ENCODE measurements at places on chromosomes 4 and X.

DNA sequence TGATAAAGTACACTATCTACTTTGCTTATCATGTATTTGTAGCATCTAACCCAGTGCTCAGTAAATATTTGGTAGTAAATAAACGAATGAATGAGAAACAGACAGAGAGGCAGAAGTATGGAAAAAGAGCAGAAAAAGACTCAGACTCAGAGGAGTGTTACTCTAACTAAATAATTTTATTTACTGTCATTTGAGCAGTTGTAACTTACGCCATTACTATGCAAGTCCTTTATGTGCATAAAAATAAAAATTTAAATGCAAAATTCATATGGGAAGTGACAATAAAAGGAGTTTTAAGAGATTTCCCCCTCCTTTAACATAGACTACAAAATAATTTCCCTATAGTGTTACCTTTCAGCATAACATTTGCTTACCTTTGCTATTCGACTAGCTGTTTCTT is 49.5 kb downstream of the ZAR1 start:
- DNase-seq, result no peak

- DNase-seq, result no peak
These were observed 1531.2 kb downstream of the STIM2 start for GRCh38 chr4:28391877-28392276.

DNA sequence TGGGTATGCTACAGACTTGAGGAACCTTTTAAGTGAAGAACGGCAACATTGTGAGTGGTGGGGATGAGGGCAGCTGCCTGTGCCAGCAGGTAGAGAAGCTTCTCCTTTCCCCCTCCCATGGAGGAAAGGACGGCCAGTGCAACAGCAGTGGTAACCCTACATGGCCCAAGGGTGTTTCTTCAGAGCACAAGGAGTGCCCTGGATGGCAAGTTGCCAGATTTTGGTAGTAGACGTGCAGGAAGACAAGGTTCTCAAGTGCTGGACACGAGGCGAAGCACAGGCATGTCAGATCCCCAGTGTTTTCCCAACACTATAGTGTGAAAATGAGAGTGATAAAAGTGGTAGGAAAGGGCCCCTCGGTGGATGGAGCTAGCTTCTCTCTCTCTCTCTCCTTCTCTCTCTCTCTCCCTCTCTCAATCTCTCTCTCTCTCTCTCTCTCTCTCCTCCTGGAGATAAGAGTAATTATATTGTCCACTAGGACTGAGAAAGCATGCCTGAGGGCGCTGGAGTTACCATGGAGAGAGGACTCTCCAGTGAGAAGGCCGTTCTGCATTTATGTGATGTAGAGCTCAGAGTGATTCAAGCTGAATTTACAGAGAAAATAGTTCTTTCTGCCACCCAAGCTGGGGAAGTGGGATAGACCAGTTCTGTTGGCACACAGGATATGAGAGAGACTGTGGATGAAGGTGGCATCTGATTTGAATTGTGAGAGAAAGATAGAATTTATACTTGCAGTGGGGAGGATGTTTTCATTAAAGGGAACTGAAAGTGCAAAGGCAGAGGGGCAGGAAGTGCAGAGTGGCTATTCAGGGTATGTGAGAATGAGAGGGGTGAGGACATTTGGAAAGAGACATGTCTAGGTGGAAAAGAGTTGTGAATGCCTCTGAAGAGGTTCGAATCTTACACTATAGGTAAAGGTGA is 25.7 kb upstream of the TRPC3 start:
- DNase-seq, result no peak

GRCh38 chr4:122635205-122635604 is 14.3 kb upstream of the IL21 start:
- peak; percentile 52 for DNase-seq

DNA sequence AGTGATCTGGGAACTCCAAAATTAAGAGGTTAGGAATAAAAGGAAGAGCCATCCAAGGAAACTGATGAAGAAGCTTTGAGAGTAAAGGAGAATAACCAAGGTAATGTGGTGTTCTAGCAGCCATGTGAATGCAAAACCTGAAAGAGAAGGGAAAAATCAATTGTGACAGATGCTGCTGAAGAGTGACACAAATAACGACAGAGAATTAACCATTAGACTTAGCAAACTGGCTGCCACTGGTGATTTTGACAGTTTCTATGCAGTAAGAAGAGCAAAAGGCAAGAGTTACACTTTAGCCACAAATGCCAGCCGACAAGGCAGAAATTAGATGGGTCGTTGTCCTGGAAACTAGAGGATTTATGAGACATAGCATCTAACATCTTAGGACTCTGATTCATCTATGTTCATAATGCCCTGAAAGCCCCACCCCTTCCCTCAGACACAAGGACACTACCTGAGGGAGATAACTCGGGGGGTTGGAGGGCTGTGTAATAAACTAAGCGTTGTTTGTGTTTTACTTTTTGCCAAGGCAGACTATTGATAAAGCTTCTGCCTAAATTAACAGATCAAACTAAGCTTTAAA is 13.0 kb upstream of the TMEM144 start:
- no peak for DNase-seq

DNA sequence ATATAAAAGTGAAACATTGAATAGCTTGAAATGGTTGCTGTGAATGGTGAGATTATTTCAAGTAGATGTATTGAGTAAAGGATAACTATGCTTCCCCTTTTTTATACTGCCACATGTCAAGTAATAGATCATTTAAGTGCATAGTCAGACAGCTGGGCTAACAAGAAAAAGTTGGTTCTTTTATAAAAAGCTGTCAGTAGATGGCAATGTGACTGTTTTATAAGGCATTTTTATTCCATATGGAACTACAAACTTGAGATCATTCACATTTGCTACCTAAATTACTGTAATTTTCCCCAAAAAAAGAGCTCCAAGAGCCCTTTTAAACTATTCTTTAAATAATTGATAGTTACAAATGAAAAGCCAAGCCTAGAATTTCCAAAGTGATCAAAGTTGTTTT is 831.0 kb downstream of the C4orf33 start:
- no peak for DNase-seq

DNA sequence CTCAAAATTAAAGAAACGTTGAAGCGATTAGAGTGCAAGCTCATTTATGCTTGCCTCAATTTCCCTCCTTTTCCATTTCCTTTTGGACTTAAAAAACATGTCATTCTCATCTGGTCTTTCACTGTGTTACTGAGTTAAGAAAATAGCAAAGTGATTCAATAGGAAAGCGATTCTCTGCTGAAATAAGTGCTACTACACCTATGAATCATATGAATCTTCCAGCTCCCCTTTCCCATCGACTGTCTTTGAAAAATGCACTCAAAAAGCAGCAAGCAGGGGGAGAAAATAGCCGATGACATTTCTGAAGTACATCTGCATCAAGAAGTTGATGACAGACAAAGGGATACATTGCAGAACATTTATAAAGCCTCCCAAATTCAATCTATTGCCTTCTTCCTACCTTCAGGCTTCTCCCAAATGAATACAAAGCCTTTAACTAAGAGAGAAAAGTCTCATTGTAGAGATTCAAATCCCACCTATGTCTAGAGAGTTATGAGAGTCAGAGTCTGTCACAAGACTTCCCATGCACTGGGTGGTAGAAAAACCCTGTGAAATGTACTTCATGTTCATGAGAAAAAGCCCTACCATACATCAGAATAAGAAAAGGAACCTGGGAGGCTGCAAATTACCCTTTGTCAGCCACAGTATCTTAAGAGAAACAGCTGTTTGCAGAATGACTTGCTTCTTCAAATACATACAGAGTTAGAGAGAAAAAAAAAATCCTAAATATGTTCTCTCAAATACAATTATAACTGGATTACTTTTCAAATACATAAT is 78.9 kb downstream of the MBNL3 start:
- no peak for DNase-seq

GRCh38 chr4:175469514-175469913 is 342.6 kb downstream of the GPM6A start:
- no peak for DNase-seq

DNA sequence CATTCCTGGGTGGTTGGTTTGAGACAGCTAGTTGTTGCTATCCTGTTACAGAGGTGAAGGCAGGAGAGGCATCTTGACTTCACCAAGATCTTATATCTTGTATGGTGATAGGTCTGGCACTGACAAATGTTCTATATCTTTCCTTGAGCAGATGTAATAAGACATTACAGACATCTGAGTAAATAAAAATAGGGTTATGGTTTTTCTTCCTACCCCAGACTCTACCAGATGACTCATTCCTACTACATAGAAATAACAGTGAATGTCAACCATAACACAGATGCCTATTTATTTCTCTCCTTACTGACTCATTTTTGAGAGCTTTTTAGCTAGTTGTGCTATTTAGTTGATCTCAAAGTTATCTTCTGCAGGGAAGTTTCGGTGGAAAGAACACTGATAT is 21.9 kb downstream of the HNRNPH2 start:
- DNase-seq, result no peak

- DNase-seq, result no peak
These were observed 50.3 kb downstream of the TMEM165 start for GRCh38 chr4:55445921-55446577.

DNA sequence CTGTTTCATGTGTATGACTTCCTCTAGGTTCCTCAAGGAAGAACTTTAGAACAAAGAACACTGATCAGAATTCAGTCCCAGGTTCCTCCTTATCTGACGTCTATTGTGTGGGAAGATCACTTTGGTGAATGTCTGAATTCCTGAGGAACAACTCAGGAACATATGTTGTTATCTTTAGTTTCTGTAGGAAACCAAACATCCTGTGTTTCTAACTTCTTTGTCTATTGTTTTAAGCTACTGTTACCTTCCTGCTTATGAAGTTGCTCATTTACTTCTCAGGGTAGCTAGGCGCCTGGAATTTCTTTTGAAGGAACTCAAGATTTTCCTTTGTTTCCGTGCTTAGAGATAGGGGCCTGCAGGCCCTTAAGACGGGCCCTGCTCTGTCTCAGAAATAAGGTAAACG is 46.2 kb downstream of the MAGEB5 start:
- DNase-seq, result no peak

DNA sequence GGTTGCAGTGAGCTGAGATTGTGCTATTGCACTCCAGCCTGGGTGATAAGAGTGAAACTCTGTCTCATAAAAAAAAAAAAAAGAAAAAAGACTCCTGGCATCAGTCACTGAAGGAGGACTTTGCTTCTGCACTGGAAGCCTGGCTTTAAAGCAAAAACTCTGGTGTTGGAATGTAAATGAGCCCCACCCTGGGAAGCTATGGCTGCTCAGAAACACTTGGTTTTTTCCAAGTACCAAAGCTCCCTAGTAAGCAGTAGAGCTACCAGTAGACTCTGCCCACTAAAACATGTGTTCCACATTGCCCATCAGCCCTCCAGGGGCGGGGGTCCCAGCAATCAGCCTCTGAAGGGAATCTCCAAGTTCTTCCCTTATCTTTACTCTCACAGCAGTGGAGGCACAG is 154.4 kb downstream of the SHROOM3 start:
- DNase-seq, result no peak

DNA sequence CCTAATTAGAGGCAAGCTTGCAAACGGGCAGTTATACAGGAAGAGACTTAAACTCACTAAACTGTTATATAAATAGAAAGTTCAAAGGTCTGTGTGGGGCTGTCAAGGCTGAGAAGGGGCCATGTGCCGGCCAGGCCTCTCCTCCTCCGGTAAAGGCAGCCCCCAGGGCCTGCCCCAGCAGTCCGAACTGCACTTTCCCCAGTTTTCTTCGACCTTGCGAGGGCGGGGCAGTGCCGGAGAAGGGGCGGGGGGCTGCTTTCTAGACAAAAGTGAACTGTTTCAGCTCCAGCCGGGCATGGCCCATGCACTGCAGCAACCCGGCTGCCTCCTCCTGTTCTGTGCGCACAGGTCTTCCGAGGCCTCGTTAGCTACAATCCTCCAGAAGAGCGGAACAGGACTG is 4.1 kb downstream of the AFF2 start:
- DNase-seq, result no peak

DNA sequence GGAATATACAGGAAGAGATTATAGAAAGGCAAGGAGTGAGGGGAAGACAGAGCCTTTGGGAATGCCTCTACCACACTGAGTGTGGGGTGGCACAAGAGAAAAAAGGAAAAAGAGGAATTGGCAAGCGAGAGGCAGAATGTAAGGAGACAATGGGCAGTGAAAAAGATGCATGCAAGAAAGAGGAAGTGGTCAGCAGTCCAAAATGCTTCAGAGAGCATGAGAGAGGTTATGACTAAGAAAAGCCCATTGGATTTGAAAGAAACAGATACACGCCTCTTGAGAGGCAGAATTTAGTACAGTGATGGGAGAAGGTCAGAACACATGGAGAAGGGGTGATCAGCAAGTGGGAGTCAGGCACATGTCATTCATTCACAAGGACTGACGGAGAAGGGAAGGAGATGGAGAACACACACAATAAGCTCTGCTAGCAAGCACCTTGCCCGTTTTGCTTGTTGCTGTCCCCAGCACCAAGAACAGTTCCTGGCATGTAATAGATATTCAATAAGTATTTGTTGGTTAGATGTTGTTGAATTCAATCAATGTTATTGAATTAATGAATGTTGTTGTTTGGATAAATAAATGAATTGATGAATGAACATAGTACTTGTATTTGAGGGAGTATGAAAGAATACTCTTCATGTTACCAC is 6.3 kb downstream of the DCHS2 start:
- no peak for DNase-seq

DNA sequence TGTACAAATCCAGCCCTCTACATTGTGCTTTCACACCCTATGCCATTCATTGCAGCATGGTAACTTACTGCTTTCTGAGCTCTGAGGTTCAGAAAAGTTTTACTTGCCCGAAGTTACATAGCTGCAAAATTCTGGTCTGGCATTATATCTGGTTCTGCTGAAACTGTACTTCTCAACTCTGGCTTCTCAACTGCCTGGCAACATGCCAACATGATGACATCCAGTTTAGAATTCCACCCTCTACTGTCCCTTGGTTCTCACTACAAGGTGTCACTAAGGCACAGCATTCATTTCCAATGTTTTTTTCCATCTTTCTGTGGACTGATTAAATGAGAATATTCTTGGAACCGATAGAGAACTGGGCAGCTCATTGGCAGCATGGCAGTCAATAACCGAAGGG is 242.9 kb upstream of the PRPS2 start:
- no peak for DNase-seq

DNA sequence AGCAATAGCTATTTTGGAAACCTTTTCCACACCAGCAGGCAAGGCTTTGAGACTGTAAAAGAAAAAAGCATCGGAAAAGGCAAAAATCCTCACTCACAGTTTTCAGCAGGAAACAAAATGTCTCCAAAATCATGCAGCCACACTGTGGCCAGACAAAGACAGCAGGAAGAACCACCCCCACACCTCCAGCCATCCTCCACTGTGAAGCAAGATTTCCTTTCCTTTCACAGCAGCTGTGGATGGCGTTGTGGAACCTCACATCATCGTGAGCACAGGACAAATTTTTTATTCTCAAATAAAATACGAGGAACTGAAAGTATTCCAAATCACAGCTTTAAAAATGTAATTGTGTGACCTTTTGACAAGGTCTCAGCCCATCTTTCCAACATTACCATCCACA is 351.7 kb upstream of the NOCT start:
- DNase-seq, result no peak

GRCh38 chr4:3869661-3870566 is 103.7 kb downstream of the ADRA2C start:
- DNase-seq, result no peak

DNA sequence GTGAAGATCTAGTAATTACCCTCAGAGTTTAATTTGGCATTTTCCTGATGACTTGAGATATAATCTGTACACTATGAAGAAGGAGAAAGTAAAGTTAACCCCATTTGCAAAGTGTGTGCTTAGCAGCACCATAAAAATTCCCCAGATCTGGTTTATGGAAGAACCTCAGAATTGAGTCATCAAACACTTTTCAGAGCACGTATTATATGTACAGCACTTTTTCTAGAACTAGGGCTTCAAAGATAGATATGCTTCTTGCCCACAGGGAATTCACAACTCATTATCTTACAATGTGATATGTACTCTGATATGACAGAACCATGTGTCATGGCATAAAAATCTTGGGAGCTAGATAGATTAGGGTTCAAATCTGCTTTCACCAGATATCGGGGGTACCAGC is 150.9 kb downstream of the SLC10A7 start:
- DNase-seq, result no peak
